GM10248 (cell line): ENCODE measurements at places on chromosomes 13 and 19.
A peak's percentile ranks its signal among the peaks of the same experiment; 100 is the strongest.

GRCh38 chr13:91203430-91203829 lies 144.1 kb upstream of the MIR17HG start:
- DNase-seq = no peak

DNA sequence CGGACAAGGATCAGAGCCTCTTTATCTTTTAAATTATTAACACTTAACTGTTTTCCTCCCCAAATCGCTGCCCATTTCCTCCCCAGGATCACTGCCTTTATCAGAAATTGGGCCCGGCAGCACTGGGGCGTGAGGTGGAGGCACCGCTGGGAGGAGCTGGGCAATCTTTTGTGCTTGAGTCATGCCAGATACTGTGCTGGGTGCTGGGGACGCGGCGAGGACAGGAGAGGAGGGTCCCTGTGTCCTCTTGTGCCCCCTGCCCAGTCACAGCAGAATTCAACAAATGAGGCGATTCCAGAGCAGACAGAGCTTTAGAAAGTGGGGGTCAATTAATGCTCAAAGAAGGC lies 347.8 kb downstream of the ZNF536 start:
- DNase-seq = no peak

GRCh38 chr19:42246143-42246921 lies 3.9 kb upstream of the GSK3A start:
- DNase-seq = no peak

GRCh38 chr13:30301827-30302226 lies 5.5 kb downstream of the KATNAL1 start:
- no peak for DNase-seq

DNA sequence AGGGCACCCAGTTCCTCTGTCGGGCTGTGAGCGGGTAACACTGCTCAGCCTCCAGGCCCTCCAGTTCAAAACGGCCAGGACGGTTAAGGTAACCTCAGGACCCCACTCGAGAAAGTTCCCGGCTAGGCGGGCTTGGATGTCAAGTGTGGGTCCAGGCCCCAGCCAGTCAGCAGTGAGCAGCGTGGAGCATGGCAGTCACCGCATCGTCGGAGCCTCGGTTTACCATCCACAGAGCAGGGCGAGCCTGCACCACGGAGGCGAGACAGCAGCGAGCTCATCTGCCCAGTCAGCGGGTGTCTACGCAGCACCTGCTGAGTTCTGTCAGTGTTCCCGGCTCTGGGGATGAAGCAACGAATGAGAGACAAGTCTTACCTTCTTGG lies 8.0 kb upstream of the CNOT3 start:
- DNase-seq = no peak

DNA sequence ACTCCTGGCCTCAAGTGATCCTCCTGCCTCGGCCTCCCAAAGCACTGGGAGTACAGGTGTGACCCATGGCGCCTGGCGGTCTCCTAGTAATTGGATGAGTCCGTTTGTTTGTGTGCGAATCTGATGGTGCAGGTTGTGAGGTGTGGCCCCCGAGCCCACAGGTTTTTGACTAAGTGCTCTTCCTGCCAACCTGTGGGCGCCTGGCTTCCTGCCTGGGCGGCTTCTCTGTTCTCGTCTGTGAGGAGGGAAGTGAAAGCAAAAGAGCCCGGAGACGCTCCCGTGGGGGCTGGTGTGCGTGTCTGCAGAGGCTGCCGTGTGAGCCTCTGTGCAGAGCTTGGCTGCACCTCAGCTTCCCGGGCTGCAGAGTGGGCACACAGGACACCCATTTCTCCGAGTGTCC lies 10.0 kb downstream of the ARHGAP45 start:
- peak; percentile 92 for DNase-seq

DNA sequence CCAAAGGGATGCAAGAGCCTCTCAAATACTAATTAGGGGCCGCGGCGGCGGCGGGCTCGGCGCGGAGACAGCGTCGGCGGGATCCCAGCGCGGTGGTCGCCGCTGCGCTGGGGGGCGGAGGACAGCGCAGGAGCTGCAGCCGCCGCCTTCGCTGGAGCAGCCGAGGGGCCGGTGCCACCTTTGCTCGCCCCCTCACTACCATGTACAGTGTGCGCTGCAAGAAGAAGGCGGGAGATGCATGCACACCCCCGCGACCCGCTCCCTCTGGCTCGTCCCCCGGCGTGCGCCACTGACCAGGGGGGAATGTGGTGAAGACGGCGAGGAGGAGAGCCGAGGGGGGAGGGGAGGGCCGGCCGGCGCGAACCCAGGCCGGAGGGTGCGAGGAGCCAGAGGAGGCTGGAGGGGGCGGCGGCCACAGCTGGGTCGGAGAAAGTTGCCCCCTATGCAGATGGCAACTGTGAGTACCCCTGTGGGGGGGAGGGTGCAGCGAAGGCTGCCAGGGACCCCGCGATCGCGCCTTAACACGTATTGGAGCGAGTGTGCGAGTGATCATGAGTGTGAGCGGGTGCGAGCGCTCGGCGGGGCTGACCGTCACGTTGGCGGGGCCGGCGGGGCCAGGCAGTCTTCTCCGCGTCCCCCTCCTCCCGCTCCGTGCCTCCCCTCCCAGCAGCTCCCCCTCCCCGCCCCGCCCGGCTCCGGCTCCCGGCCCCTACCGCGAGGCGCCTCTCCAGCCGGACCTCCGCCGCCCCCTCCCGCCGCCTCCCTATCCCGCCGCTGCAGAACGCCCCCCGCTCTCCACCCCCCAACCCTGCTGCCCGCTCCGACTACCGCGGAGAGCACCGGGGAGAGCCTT lies 808 bp downstream of the SLITRK5 start:
- peak; percentile 7 for DNase-seq

GRCh38 chr13:25302121-25302520 lies 696 bp downstream of the NUP58 start:
- no peak for DNase-seq

DNA sequence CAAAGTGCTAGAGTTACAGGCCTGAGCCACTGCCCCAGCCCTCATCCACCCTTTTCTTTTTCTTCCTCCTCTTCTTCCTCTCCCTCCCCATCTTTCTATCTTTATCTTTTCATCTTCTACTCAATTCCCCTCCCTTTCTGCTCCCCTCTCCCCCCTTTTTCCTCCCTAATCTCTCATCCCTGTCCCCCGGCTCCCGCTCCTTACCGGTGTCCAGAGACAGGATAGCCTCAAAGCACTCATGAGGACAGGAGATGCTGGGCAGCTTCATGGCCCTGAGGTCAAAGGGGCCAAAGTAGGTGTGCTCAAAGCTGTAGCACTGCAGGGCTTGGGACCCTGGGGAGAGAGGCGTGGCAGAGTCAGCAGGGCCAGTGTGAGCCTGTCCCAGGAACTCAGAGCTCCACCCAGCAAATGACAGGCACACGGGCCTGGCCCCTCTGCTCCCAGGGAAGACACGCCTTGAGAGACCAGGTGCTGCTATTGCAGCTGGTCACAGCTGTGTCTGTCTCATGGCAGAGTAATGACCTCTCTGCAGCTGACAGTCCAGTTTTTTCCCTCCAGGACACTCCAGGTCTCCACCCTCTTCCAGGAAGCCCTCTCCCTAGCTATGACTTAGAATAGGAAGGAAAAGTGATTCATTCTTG lies 2.6 kb downstream of the LYPD5 start:
- DNase-seq = no peak

DNA sequence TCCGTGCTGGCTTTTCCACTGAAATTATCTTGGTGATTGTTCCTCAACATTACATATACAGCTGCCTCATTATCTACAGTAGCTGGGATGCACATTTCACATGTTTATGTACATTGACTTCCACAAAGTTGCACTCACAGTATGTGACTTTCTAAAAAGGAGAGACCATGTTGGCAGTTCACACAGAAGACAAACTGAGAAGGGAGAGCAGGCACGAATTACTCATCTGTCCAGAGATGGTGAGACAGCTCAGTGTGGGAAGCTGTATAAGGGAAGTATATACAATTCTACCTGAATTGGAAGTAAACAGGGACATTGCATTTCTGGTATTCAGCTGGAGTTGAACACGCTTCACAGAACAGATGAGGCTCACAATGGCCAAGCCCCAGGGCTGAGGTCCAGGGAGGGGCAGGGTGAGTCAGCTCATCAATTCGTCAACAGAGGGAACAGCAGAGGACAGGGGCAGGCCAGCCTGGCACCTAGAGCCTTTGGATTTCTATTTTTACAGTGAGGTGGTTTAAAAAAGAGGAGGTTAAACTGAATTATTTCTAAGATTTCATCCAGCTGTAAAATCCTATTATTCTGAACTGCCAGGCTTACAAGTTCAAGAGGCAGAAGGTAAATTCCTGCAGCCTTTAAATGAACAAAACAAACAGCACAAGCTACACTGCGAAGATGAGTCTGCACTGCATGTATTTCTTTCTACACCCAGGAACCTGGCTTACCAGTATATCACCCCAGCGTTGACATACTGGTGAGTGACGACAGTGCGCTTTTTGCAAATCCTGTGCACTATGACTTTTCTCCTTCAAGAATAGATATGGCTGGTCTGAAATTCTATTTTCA lies 9.8 kb downstream of the PARP4 start:
- DNase-seq = no peak

DNA sequence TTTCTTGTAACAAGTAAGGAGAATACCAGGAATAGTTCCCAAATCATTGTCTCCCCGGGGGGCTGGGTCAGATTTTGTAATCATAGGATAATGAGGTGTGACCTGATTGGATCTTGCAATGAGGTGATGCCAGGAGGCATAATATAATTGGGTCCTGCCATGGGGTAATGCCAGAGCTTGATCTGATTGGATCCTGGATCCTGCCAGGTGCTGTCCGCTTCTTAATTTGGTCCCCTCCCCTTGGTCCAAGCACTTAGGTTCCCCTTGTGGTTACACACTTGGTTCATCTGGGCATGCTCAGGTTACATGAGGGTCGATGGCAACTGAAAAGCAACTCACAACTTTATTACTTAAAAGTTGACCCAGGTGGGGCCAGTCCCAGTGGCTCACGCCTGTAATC lies 20.1 kb downstream of the RASL11A start:
- no peak for DNase-seq

GRCh38 chr19:51096473-51097165 lies 11.6 kb downstream of the CTU1 start:
- no peak for DNase-seq

- DNase-seq = no peak
Observed at GRCh38 chr13:51978796-51979556, 32.3 kb downstream of the ATP7B start.

DNA sequence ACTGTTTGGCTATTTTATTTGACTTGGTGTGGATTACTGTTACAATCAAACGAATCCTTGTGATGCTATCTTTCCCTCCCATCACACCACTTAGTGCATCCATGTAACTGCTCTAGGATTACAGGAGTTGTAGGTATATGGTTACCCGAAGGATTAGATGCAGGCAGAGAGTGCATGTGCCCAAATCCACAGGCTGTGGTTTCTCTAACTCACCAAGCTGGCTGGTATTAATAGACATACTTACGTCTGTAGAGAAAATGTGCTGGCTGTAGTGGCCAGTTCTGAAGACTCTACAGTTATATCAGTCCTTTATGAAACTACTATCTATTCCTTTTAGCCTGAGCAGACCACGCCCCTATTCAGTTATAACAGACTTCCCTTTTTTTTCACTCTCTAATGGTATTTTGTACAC lies 1.1 kb upstream of the HMGB1 start:
- DNase-seq = no peak
